ENCODE measurements at places on chromosomes 6 and 20.

DNA sequence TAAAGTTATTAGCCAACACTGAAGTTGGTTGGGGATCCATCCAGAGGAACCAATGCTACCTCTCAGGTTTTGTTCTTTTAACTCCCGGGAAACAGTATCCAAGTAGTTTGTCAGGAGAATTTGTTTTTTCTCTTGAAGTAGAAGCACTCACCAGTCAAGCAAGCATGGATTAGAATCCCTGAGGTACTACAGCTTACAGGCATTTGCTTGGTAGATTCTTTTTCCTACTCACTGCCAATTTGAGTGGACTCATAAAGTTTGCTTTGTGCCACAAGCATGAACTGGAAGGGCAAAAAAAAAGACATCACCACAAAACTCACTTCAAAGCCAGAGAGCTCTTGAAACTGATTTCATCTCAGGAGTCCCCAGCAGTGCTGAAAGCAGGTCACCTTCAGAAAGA, 167.4 kb downstream of the MBOAT1 start:
- DNase-seq: no peak

- no peak for DNase-seq
Measured at GRCh38 chr20:51037532-51038115, 14.7 kb upstream of the KCNG1 start.

DNA sequence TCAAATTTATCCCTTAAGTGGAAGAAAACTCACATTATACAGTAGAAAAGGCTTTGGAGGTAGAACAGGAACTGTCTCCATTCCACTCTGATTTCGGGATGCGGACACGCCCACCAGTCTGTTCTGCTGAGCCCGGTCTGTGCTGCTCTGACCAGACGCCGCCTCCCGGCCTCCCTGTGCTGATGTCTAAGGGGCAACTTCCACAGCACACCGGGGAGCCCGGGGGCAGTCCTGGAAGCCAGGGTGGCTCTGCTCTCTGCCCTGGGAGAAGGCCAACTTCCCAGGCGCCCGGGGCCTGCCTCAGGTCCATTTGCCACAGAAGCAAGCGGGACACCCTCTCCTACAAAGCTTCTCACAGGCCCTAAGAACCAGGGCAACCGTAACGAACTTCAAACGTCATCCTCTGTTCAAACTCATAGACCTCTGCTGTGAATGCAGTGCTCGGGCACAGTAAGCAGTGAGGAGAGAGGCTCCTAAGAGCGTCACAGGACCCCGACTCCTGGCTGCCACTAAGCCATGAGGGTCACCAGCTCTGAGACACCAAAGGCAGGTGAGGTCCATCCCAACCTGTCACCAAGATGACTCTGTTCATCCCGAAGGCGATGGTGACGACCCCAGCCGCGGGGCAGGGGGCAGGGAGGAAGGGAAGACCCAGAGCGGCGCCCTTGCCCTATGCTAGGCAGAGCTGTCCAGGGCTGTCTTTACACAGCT, 5.6 kb downstream of the TAF4 start:
- DNase-seq: no peak

GRCh38 chr6:54431466-54431865, 123.2 kb downstream of the TINAG start:
- DNase-seq: no peak

DNA sequence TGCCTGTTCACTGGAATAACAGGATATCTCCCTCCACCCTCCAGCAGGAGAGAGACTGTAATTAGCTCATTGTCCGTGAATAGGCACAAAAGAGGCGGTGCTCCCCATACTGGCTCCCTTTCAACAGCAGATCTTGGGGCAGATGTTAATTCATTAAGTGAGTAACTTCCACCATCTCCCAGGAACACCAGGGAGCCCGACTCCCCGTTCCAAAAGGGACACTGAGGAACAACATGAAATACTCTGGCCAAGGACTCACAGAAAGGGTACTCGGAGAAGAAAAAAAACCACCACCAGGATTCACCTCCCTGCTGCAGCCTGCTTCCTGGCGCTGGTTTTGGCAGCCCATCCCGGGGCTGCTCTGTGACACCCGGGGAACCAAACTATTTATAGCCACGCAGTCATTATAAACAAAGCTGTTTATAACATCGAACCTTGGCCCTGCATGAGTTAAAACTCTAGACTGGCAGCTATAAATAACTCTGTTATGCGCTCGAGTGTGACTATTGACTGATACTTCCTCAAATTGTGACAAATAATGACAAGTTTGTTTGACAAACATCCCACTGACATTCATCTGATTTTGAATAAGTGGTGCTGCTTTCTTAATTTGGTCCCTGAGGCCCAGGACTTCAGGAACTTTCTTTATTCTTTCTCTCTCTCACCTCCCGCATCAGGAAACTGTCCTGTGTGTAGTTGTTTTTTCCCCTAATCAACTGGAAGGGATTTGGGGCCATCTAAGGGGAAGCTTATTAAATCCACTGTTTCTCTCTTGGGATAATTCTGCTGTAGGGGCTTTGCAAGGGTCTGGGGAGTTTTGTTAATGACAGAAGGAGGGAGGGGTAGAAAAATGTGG, 521.6 kb downstream of the CD83 start:
- peak; percentile 37 for DNase-seq

DNA sequence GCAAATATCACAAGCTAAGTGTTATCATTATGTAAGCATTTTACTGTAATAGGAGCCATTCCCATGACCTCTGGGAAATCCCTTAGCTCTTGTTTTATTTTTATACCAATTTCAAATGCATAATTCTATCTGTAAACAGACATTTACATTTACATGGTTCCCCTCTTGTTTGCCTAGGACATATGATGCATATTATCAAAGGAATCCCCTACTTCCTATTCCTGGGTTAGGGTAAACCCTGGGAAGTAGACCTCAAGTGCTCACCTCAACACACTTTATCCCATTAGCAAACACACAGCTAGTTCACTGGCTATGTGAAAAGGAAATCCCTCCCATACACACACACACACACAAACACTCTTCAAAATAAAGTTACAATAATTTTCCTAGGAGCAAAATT, 27.1 kb downstream of the PDE10A start:
- no peak for DNase-seq

All from Daoy (cell line).